ENCODE measurements at places on chromosomes 1 and 21.

GRCh38 chr1:1461721-1462317, 9.7 kb upstream of the ATAD3B start:
- DNase-seq: no peak

- no peak for DNase-seq
These were observed 20.1 kb downstream of the RAVER2 start for GRCh38 chr1:64765012-64765411.

DNA sequence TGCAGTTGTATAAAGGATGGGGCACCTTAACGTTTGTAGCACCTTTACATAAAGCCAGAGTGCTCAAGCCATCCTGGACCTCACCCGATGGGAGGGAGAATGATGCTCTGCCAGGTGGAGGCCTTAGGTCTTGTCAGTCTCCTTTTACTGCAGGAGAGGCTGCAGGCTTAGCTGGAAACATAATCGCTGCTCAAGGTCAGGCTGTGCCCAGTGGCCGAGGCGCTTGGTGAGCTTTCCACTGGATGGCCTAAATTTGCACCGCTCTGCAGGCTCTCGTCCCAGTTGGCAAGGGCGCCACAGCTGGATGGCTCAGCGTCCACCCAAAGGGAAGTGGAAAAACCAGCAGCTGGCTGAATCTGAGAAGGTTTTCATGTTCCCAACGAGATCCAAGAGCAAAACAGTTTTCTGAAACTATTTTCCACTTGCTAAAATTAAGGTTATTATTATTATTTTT, 438.9 kb downstream of the CAMTA1 start:
- no peak for DNase-seq

DNA sequence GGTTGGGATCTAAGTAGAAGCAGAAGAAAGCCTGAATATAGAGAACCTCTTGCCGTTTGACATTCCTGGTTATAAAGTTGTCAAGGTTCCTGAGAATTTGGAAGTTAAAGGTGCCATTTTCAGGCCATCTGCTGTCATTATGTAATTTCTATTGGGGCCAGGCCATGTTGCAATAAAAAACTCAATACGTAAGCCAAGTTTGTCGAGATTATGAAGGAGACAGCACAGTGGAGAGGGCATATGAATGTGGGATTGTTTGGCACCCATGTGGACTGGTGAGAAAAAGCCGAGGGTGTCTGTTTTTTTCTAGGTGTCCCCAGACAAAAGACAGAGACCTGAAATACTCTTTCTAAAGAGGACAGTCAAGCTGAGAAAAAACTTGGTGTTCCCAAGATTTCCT, 18.8 kb upstream of the HSD3B1 start:
- no peak for DNase-seq

- DNase-seq: no peak
These were observed 26.0 kb upstream of the KCNK2 start for GRCh38 chr1:215056584-215056983.

DNA sequence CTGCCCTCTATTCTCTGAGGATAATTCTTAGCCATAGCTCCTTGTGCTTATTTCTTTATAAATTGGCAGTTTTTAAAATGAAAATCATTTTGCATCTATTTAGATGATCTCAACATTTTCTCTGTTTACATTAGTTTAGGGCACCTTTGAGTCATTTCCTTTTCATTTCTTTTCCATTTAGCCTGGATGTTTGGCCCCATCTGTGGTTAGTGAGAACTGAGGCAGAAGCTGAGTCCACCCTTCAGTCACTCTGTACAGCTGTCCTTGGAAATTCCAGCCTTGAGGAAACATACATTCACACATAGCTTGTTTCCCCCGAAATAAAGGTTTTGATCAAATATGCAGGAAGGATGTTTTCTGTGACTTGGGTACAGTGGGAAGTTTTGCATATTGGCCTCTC, 123.7 kb downstream of the NTNG1 start:
- no peak for DNase-seq

DNA sequence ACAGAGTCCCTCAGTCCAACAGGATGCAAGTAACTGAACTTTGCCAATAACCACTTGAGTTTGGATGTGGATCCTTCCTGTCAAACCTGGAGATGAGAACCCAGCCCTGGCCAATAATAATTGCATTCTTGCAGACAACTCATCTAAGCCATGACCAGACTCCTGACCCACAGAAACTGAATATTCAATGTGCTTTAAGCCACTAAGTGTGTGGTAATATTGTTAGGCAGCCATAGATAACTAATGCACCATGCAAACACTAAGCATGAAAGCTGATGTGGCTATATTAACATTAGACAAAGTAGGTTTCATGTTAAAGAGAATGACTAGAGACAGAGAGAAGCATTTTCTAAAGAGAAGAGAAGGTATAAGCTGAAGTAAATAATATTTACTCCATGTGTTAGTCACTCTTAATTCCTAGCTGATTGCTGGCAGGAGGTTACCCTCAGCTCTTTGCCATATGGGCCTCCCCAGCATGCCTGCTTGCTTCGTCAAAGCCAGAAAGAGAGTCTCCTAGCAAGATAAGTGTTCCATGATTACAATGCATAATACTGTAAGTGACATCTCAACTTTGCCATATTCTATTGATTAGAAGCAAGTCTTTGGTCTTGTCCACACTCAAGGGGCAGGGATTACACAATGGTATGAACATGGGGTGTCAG, 276.4 kb upstream of the PLXNA2 start:
- no peak for DNase-seq

DNA sequence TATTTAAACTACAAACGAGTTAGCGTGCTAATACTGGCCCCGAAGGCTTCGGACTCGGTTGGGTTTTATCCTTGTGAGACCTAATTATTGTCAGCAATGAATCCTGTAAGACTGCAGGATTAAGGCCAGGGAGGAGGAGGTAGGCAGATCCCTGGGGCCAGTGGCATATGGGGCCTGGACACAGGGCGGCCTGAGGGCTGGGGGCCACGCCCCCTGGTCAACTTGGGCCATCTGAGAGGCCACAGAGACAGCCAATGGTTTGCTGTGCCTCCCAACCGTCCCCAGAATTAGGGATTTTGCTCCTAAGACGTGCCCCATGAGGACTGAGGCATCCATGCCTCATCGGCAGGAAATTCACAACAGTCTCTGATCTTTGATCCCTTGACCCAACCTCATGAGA, 31.1 kb upstream of the DISP3 start:
- no peak for DNase-seq

GRCh38 chr1:205318231-205318991, 3.1 kb downstream of the NUAK2 start:
- DNase-seq: peak; percentile 60

- no peak for DNase-seq
These were observed 34.9 kb downstream of the EPHA2 start for GRCh38 chr1:16120940-16121410.

Data from right lobe of liver (tissue), 6 donors.